Kasumi-1 (cell line): ENCODE measurements at places on chromosomes 7 and 10.
A peak's percentile ranks its signal among the peaks of the same experiment; 100 is the strongest.

DNA sequence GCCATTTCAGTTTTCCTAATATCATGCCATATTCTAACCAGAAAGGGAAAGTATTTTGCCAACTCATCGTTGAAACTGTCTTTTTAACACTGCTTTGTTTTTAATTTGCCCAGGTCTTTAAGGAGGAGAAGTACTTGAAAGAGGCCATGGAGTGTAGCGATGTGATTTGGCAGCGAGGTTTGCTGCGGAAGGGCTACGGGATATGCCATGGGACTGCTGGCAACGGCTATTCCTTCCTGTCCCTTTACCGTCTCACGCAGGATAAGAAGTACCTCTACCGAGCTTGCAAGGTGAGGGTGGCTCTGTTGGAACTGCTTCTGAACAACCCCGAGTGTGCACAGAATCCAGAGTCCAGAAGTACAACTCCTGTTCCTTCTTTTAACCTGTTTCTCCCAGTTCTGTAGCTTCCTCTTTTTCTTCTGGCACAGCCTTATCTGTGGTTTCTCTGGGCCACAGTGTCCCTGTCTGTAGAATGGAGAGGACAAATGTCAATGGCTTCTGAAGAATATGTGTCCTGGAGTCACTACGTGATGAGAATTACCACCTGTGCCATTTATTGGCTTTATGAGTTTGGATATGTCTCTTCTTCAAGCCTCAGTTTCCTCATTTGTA is 60.1 kb downstream of the LANCL2 start:
- DNase-seq: peak; percentile 96

DNA sequence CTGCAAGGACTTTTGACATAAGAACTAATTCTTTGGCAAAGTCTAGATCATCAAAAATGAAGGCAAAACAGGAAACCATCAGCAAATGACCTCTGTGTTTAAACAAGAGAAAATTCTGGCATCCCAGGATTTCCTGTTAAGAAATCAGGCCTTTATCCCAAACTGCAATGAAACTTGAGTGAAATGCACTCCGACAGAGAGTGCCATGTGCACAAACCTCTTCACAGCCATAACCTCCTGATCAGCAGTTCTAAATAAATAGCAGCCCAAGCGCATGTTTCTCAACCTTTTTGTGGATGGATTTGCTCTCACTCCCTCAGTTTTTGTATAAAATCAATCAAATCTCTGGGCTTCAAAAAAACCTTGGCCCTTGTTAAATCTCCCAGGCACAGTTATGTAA is 107.7 kb upstream of the EEPD1 start:
- no peak for DNase-seq

GRCh38 chr10:36542493-36542892 is 582.9 kb upstream of the ANKRD30A start:
- DNase-seq: no peak

DNA sequence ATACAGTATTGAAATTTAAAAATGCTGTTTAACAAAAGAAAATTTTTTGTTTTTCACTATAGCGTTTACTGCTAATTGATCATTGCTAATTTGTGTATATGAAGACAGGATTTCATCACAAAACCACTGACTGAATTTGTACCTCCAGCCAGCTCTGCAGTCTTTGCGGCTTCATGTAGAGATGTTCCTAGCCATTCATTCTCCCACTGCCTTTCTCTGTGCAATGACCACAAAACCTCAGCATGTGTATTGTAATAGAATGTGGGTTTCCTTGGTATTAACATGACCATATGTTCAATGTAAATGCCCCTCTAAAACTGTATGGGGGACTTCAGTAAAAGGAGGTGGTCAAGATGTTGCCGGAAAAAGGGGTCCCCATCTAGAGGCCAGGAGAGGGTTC is 81.1 kb upstream of the STEAP1B start:
- no peak for DNase-seq

DNA sequence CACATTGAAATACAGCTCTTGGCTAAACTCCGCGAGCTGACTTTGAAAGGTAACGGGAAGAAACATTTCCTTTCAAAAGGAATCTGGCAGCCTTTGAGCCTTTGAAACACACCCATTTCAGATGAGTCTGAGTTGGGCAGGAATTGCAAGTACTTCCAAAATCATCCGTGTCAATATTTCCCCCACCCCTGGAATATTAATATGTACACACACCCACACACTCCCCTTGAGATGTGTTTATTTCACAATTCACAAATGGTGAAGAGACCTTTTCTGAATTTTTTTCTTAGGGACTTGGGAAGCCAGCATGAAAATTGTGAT is 438.7 kb upstream of the NRP1 start:
- no peak for DNase-seq

GRCh38 chr10:132169766-132170560 is 16.8 kb upstream of the DPYSL4 start:
- no peak for DNase-seq

- DNase-seq: no peak
These were observed 87.4 kb upstream of the ITGB1 start for GRCh38 chr10:33045421-33045820.

- DNase-seq: no peak
These were observed 73.9 kb downstream of the TMEM130 start for GRCh38 chr7:98795741-98796493.

GRCh38 chr7:13639396-13639795 is 350.1 kb downstream of the ETV1 start:
- no peak for DNase-seq
